ENCODE measurements at places on chromosomes 16 and 17.

GRCh38 chr16:77540646-77541045 is 105.8 kb upstream of the ADAMTS18 start:
- DNase-seq, result no peak

- no peak for DNase-seq
Measured at GRCh38 chr16:55492756-55493380, 13.9 kb downstream of the MMP2 start.

GRCh38 chr16:82945420-82946101 is 318.8 kb downstream of the CDH13 start:
- DNase-seq, result no peak

GRCh38 chr16:87808108-87808507 is 42.3 kb upstream of the KLHDC4 start:
- DNase-seq, result no peak

Data from right hindlimb (tissue), 1 donor.